ENCODE measurements at places on chromosomes 1 and 21.
A peak's percentile ranks its signal among the peaks of the same experiment; 100 is the strongest.

- DNase-seq: no peak
These were observed 95.9 kb downstream of the EPHB2 start for GRCh38 chr1:22806584-22806983.

- DNase-seq: no peak
These were observed 38.9 kb upstream of the GNPAT start for GRCh38 chr1:231201979-231202633.

DNA sequence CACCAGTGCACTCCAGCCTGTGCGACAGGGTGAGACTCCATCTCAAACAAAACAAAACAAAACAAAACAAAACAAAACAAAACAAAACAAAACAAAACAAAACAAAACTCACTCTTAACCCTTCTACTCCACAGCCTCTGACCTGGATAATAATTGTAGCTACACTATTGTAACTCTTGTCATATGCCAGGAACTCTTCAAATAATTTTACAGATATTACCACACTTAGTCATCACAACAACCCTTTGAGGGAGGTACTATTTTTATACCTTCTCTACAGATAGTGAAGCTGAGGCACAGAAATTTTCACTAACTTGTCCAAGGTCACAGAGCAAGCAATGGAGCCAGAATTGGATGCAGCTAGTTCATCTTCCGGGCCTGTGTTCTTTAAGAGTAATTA is 547.8 kb downstream of the ADGRL2 start:
- DNase-seq: no peak

GRCh38 chr1:153220606-153221303 is 3.4 kb downstream of the PRR9 start:
- DNase-seq: no peak

GRCh38 chr1:204819495-204819894 is 51.2 kb upstream of the NFASC start:
- DNase-seq: no peak

DNA sequence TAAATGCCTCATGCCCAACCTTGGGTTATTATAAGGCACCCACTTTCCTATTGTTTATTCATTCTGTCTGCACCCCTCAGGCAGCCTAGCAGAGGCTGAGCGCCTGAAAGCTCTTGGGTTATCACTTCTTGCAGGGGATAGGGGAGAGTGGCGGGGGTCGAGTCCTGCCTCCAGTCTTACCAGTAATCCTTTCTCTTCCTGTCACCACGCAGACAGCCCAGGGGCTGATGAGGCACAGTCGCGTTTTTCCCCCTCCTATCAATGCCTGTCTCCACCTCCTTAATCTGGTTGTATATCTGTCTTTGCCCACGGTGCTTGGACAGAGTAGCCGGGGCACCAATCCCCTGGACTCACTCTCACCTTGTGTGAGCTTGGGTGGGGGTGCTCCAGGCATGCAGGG is 733.1 kb downstream of the MATN1 start:
- DNase-seq: no peak

DNA sequence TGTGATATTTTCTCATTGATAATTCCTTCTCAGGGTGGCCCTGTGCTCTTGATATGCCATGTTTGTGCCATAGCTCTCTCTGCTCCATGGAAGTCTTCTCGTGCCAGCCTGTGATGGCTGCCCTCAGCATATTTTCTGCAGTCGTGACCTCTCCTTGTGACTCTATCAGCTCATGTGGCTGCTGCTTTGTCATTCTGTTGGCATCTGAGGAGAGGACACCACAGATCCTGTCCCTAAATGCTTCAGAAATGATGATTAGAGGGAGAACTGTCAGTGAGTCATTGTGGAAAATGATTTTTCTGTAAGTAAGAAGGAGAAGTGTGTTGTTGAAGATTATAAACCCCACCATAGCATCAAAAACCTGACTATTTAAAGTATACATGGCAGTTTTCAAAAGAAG is 286.0 kb downstream of the ADGRL2 start:
- no peak for DNase-seq

GRCh38 chr1:36170643-36171412 is 14.9 kb downstream of the MAP7D1 start:
- DNase-seq: no peak

DNA sequence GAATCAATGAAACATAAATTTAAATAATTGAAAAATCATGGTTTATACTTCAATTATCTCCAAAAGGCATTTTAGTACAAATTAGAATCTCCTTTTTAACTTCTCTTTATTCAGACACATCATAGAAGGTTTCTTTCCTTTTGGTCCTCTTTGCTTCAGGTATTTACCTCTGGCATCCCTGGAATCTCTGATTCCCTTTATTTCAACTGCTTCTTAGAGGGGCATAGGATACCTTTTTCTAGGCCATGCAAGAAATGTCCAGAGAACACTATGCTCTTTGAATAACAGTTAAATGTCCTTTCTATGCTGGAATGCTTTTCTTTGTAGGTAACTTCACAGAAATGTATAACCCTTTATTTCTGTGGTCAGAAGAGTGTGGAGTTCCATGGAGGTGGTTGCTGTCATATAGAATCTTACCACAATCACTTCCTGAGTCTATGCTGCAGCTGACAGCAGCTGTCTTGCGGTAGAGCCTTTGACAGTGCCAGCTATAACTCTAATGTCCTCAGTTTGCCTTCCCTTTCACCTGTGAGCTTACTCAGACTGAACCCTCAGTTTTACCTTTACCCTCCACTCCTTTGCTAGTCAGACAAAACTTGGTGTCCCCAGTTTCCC is 8.6 kb downstream of the LAMC2 start:
- no peak for DNase-seq

DNA sequence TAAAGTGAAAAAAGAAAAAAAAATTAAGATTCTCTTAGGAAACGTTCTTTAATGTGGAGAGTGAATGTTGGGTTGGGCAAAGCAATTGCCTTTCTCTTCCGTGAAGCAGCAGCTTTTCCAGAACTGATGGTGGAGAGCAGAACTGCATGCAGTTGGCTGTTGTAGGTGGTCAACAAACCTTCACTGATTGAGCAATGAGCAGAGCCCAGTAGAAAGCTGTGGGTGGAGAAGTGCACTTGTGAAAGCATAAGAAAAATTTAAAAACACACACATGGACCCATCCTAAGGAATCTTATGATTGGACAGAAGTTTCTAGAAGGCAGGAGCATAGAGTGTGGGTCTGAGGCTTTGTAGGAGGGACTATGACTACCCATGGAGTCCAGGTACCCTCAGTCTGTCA is 4.5 kb downstream of the PRELP start:
- no peak for DNase-seq

DNA sequence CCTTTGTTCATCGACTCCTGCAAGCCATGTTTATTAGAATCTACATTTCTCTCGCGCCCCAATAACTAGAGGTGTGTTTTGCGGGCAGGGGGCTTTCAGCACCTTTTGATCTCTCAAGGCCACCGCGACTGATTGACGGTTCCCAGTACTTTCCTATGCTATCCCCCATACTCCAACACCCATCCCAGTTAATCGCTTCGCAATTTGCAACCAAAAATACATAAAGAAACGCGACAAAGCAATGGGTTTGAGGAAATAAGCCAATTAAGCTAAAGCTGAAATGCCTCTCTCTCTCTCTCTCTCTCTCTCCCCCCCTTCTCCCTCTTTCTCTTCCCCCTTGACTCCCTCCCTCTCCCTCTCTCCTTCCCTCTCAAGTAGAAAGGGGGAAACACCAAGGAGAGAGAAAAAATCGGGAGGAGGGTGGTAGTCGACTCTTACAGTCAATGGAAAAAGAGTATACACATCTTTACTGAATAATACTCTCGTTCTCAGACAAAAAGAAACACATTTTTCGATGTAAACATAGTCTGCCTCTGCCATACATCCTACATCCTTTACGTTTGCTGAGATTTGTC is 128.0 kb upstream of the DPYD start:
- DNase-seq: no peak

DNA sequence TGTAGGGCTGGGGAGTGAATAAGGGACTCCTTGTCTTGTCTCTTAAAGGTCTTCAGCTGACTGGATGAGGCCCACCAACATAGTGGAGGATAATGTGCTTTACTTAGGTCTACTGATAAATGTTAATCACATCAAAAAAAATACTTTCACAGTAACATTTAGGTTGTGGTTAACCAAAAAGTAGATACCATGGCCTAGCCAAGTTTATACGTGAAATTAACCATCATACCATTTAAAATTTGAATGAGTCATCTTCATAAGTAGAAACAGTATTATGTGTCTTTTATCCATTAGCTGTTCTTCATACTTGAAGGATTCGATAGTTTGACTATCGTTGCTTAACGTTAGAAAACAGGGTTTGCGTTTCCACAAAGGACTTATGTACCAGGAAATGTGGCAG is 80.9 kb downstream of the MTR start:
- no peak for DNase-seq

DNA sequence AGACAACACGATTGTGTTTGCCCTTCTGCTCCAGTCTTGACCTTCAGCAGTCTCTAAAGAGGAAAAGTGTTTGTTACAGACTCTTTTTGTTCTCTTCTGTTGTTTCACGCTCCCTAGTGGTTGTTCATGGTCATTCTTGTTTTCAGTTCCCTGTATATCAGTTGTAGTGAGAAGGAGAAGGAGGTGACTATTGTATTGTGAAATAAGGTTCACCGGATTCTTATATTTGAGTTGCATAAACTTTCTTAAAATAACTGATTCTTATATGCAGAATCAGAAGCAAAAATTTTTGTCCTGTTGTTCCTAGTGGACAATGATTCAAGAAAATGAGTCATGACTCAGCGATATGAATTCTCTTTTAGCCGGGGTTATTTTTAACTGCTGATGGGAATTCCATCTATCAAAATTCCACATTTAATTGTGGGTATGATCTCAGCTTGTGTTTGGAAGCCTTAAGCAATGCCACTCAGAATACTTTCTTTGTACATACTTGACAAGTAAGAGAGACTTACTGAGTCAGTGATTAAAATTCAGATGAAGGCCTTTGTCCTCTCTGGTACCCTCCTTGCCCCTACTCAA is 152.2 kb downstream of the CLEC20A start:
- DNase-seq: no peak

- DNase-seq: no peak
These were observed 64.3 kb upstream of the TRABD2B start for GRCh38 chr1:48061162-48062136.

- DNase-seq: peak; percentile 22
These were observed 27.2 kb upstream of the ATP1A1 start for GRCh38 chr1:116345843-116346242.

- DNase-seq: peak; percentile 40
These were observed 82.0 kb downstream of the TGFBR3 start for GRCh38 chr1:91803847-91804545.

GRCh38 chr1:201758499-201759050 is 70.4 kb upstream of the IPO9 start:
- DNase-seq: no peak

GRCh38 chr1:107687849-107688753 is 276.9 kb downstream of the VAV3 start:
- DNase-seq: no peak

- DNase-seq: no peak
These were observed 32.8 kb downstream of the PRRX1 start for GRCh38 chr1:170696591-170697290.

GRCh38 chr1:4086921-4087320 is 186.8 kb upstream of the C1orf174 start:
- DNase-seq: no peak

DNA sequence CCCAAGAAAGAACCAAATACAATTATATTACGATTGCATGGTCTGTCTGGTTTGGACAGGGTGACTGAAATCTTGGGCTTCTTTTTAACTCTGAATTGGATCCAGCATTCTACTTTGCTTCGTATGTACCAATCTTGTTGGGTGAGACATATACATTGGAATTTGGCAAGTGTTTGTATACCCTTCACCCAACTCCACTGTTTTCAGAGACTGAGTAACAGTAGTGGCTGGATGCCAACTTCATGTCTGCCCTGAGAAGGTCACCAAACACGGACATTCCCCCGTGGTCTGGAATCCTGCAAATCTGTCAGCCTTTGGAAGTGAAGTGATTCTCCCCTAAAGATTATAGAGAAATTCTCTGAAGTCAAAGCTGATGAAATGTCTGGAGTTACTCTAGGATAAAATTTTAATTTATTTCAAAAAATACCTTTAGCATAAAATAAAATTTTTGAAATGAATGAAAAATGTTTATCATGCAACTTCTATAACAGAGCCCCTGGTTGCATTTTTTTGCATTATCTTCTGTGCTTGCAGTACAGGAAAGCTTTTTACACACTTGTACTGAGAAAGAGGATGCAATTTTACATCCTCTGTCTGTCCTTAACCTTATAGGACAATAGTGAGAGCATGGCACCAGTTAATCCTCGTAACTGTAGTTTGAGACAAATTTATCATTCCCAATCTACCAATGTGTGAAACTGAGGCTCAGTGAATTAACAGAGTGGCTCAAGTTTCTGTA is 201.8 kb downstream of the DISC1 start:
- DNase-seq: no peak

- DNase-seq: no peak
These were observed 434.0 kb upstream of the RUNX1 start for GRCh38 chr21:35482933-35483662.

GRCh38 chr1:207847116-207847515 is 63.8 kb downstream of the CD34 start:
- DNase-seq: no peak

- DNase-seq: no peak
These were observed 4.7 kb downstream of the C1orf35 start for GRCh38 chr1:228098323-228098931.

DNA sequence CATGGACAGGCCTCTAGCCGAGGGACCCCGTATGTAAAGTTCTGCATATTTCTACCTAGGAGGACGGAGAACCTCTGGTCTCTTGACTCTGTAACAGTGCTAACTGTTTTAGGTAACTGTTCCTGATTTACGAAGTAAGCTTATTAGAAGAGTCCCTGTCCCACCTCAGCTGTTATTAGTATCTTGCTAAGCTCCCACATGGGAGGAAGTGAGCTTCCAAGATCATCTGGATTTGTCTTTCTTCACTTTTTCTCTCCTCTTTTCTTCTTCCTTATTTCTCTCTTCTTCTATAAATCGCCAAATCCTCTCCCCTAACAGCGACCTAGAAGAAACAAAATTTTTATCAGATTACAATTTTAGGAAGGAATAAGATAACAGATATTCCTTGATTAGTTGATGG is 4.4 kb downstream of the CD53 start:
- DNase-seq: no peak

- no peak for DNase-seq
These were observed 378.2 kb upstream of the KAZN start for GRCh38 chr1:14220324-14220723.

DNA sequence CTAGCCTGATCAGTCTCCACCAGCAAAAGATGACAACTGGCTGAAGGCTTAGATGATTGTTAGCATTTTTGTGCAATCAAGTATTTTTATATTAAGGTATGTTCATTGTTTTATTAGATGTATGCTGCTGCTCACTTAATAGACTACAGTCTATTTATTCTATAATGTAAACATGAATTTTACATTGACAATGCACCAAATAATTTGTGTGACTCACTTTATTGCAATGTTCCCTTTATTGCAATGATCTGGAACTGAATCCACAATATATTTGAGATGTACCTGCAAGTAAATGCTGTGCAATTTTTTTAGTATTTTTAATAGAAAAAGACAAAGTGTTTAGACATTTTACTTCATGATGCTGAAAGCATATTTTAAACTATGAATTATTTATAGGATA is 896.5 kb downstream of the AMY1C start:
- no peak for DNase-seq
